ENCODE measurements at places on chromosomes 3 and 15. TPM values are rescaled to one million over a fixed set of nuclear protein-coding genes. Genes with fewer than 3 reads are reported as not detected.
A peak's percentile ranks its signal among the peaks of the same experiment; 100 is the strongest.

DNA sequence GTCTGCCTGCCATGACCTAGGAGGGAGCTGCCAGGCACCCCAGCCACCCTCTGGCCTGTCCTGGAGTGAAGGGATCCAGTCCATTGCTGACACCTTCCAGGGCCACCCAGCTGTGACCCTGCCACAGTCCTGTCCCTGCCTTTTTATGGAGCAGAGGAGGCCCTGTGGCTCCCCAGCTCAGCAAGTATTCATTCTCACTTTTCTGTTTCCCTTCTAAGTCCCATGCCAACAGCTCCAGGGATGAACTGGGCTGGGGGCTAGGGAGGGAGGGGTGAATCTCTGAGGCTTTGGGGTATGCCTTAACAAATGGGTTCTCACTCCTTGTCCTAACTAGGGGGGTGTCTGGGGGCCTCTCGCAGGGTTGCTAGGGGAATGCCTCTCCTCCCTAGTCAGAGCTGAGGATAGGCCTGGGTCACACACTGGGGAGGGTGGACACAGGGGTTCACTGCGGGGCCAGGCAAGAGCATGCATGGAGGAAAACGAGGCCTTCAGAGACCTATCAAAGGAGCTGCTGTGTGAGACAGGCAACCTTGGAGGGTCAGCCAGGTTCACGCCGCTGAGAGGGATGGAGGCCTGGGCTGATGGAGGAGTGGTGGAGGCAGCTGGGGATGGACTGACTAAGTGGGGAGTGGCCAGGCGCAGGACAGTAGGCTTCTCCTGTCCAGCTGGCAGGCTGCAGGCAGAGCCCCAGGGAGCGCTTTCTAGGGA, 31.8 kb downstream of the EPHB3 start:
- no peak for DNase-seq

DNA sequence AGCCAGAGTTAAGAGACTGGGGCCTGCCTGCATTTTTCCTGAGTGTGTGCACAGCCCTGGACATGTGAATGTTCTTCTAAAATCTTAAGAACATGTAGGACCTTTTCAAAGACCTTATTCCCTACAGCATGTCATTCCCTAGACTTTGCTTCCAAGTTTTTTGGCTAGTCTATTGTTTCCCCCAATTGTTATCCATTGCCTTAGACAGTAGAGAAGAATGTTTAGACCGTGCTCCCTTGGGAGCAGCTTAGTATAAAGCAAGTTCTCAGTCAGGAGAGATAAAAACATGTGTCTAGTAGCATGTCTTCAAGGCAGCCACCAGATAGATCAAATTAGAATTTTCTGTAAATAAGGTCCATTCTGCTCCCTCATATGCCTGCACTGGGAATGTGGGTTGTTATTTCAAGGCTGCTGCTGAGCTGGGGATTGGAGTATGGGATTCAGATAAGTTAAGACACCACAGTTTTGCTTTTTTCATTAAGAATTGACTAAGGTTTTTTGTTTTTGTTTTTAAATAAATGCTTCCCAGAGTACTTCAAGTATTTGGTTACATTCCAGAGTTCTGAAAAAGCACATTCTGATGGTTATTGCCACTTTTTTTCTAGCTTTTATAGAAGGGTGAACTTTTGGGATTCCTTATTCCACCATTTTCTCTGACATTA, 246.7 kb downstream of the RORA start:
- no peak for DNase-seq

DNA sequence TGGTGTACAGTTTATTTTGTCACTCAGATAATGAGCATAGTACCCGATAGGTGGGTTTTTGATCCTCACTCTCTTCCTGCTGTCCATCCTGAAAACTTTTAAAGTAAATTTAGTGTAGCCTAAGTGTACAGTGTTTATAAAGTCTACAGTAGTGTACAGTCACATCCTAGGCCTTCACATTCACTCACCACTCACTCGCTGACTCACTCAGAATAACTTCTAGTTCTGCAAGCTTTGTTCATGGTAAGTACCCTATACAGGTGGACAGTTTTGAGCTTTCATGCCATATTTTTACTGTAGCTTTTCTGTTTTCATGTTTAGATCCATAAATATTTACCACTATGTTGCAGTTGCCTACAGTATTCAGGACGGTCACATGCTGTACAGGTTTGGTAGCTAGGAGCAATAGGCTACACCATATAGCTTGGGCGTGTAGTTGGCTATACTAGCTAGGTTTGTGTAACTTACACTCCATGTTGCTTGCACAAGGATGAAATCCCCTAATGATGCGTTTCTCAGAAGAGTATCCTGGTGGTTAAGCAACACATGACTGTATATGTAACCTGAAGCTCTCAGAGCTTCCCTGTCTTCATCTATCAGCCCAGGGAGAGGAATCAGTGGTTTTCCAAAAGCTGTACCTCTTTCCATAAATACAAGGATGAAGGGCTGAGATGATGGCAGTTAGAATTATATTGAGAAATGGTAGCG, 87.6 kb upstream of the SLC25A26 start:
- peak; percentile 62 for DNase-seq

GRCh38 chr3:178203650-178204049, 332.6 kb upstream of the KCNMB2 start:
- DNase-seq = no peak

- DNase-seq = no peak
Observed at GRCh38 chr3:126103121-126104027, 19.4 kb upstream of the SLC41A3 start.

DNA sequence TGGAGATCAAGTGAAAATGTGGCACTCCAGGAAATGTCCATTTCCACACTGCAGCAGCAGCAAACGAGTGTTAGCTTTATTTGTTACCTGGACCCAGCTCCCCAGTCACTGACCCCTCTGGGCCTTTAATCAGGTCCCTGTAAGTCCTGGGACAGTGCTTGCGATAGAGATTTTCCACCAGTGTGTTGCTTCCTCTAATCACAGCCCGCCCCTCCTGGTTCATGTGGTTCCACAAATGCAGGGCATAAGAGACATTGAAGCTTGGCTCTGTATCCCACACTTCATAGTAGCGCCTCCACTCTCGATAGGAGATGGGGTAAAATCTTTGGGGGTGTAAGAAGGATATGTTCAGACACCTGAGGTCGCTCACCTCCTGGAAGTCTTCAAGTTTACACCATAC, 8.0 kb downstream of the A4GNT start:
- DNase-seq = no peak

DNA sequence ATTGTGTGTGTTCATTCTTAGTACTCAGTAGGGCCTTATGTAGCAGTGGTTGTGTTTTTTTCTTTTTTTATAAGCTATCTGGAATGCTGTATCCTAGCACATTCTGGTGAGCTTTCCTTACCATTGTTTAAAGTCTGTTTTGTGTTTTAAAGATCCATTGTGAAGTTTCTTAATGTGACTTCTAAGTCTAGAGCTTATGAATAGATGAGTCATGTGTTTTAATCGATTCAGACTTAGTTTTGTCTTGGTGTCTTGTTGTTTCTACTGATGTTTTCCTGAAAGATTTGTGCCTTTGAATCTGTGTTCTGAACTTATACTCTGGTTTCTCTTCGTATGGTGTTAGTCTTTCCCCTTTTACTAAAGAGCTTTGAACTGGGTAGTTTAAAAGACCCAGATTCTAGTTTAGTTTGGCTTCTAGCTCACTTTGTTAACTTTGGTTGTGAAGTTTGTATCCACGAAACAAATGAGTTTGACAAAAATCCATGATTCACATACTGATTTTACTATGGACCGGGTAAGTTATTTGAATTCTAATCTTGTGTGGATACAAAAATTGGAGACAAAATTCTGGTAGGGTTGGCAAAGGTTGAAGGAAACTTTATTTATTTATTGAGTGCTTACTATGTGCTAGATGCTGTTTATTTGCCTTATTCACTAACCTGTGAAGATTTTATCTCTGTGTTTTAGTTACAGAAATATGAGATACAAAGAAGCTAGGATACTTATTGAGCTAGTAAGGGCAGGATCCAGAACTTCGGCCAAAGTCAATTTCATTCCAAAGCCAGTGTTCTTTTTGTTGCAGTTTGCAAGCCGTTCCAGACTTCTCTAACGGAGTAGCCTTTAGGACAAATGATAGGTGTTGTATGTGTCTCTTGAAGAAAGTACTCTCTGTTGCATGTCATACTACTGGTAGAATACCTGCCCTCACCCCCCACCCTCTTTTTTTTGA, 24.8 kb downstream of the AKAP13 start:
- peak; percentile 26 for DNase-seq

DNA sequence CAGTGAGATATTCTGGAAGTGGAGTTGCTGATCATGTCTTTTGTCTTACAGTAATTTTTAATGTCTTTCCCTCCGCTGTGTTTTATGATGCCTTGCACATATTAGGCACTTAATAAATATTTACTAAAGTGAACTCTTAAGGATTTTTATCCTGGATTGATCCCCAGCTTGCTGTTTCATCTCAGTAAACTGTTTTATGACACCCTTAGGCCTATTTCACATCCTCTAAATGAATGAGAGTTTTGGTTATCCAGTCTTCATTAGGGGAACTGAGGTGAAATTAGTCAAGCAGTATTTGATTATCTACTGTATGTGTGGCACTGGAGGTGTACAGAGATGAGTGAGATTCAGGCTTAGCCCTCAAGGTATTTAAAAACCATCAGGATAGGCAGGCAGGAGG, 19.8 kb downstream of the CHCHD6 start:
- DNase-seq = no peak

DNA sequence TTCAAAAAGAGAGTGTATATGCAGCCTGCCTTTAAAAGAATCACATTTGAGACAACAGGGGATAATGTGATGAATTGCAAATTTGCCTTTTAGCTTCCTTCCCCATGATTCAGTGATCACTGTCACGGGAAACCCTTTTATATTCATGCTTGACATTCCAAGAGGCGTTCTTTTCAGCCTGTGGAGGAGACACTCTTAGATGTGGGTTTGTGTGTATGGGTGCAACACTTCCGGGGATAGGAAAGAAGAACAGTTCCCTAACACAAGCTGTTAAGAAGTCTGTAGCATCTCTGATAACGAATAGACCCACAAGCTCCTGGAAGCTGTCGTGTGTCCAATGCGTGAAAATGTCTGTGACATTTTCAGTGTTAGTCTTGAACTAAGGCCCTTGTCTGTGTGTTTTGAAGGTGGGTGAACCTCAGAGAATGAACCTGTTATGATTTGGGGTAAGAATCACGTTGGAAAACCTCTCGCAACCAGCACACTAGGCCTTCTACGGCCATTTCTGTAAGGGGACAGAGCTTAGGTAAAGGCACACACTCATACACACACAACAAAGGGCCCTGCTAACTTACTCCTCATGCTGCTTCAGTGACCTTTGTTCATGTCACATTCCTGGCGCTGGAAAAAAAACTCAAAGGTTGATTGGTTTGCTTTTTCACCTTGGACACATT, 229.2 kb upstream of the ST8SIA2 start:
- DNase-seq = peak; percentile 58

DNA sequence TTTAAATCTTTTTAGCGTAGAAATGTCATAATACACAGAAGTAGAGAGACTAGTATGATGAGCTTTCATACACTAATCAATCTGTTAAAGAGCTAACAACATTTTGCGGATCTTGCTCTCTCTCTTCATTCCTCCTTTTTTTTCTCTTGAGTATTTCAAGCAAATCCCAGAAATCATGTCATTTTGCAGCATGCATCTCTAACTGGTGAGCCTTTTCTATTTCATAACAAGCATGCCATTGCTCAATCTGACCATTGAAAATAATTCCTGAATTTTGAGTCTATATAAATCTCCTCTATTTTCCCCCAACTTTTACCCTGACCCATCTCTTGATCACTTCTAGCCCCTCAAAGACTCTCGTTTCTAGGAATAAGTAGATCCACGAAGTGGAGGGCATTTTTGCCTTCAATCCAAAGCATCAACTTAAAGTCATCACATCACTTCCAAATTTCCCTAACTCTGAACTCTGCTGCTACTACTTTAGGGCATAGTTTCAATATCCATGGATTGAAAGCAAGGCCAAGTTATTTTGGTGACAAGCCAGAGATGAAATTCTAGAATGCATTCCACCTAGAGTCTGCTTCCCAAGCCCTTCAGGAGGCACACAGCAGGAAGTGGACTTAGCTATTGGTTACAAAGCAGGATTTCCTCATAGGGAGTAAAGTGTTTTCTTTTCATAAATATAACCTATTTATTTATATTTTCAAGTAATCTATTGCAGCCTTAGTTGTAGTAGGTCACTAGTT, 253.5 kb upstream of the ZPLD1 start:
- no peak for DNase-seq

DNA sequence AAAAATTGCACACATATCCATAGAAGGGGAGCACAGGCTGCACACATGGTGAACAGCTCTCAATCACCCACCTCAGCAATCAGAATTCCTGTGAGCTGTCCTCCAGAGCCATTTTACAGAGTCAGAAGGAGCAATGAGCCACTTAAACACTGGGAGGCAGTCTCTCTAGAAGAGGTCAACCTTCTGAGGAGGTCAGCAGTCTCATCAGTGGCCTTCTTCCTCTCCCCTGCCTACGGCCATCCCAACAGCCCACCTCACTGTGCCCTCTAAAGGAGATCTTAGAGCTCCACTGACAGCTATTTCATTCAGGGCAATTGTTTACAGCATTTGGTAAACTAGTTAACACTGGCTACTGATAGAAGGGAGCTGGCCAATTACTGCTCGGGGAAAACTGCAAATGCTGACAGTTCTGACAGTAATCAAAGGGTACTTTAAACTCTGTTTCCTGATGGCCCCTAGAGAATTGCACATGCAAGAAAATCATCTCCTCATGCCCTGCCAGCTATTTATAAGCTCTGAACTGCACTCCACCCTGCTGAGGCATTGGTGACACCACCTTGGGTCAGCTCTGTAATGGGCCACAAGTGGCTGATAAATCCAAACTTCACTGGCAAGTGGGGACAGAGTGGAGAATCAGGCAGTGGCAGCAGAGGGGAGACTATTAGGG, 42.1 kb upstream of the TSPAN3 start:
- no peak for DNase-seq

- DNase-seq = peak; percentile 46
Observed at GRCh38 chr15:67690936-67691335, 134.4 kb upstream of the SKOR1 start.

DNA sequence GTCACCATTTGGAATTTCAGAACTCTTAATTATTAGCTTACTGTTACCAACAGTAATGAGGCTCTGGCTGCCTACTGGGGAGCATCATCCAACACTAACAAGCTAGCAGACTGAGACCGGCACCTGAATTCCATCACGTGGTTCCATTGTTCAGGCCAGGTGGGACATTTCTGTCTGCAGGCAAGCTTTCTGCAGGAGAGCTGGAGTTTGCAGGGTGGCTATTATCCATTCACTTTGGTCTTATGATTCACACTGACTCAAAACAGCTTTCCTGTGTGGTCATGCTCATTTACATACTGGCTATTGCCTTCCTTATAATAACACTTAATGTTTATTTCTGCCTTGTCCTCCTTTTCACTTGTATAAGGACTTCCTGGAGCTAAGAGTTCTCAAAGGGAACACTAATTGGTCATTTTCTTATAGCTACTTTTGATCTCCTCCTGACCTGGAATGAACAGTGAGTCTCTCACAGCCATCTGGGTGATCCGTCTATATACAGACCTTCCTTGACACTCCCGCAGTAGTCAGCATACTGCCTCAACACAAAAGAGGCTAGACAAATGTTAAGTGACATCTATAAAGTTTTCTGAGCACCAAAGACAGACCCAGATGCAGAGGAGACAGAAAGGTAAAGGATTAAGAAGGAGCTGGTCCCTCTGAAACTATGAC, 695.4 kb downstream of the FHIT start:
- peak; percentile 59 for DNase-seq

- no peak for DNase-seq
Observed at GRCh38 chr3:113629584-113630421, 66.6 kb downstream of the USF3 start.

Gene BNIP2
- 159 TPM for total RNA-seq

Gene GOLGA8S
- 0.48 TPM for total RNA-seq

Gene SH3GL3
- total RNA-seq = 0.24 TPM

Gene DAZL
- total RNA-seq = not detected

Gene SEMA5B
- not detected for total RNA-seq

Gene RPL32
- 1,815 TPM for total RNA-seq

Gene DISP2
- total RNA-seq = 0.59 TPM

All from RPMI7951 (cell line).